Psoas muscle (tissue), 8 donors: ENCODE measurements at places on chromosomes 7 and 10. TPM values are rescaled to one million over a fixed set of nuclear protein-coding genes. Genes with fewer than 3 reads are reported as not detected.

DNA sequence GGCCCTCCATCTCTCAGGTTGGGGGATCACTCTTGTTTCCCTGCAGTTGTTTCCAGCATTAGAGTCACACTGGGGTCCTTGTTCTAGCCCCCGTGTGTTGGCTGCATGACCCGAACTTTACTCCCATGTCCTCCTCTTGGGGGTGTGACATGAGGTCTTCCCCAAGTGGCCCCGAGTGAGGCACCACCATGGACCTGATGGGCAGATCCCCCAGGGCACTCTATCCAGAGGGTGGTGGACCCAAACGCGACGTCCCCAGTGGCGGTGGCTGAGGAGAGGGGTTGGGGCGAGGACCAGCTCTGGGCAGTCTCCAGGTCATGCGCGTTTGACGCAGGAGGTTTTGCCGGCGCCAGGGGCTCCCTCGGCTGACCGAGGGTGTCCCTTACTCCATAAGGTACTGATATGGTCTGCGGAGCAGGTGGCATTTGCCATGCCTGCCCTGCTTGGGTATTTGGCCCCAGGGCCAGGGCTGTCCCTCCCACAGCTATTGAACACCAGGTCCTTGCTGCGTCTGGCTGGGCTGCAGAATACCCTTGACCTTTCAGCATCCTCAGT lies 131.9 kb downstream of the LHPP start:
- peak; percentile 6 for DNase-seq
- H3K4me3 ChIP-seq = no peak overlapping the region
- no peak overlapping the region for H3K27ac ChIP-seq
- H3K4me1 ChIP-seq = peaks cover 13% of the 10 kb centered on the region
- no peaks in the 10 kb centered on the region for H3K27me3 ChIP-seq

Gene ACSM6
- total RNA-seq = not detected

Gene PODXL
- total RNA-seq = 23.2 TPM

DNA sequence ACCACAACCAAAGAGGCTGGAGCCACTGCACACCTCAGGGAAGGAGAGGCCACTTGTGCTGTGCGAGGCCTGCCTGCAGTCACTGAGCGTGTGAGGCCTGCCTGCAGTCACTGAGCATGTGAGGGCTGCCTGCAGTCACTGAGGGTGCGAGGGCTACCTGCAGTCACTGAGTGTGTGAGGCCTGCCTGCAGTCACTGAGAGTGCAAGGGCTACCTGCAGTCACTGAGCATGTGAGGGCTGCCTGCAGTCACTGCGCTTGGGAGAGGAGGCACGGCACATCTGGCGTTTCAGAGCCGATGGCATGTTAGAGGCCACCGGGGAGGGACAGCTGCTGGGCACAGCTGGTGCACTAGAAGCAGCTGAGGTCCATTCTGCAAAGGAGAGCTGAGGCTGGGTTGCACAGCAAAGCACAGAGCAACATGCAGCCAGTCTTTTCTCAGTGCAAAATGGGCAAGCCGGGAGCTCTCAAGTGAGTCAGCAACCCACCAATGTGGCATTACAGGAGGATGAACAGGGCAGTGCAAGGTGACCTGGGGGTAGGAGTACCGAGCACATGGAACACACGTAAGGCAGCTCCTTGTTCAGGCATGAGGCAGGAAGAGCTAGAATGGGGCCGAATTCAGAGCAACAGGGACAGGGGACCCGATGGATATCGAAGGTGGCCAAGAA lies 540.1 kb downstream of the PTPRN2 start:
- no peaks in the 10 kb centered on the region for H3K36me3 ChIP-seq

DNA sequence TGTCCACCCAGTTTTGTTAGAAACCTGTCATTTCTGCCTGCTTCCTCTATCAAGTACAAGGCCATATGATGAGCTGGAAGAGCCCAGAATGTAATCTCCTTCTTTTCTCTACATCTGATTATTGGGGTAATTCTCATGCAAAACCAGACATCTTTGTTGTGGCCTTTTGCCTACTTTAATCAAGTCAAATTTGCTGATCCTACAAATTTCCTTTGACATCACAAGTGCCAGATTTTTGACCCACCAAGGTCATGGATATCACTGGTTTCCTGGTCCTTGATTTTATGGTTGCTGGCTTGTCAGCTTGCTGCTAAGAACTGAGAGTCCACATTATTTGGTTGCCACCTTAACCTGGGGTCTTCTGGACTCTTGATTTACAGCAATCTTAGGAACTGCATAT lies 336.1 kb downstream of the TFEC start:
- no peaks in the 10 kb centered on the region for H3K36me3 ChIP-seq
- no peak for DNase-seq
- H3K4me1 ChIP-seq = no peaks in the 10 kb centered on the region
- H3K4me3 ChIP-seq = no peak overlapping the region

GRCh38 chr7:158468700-158469296 lies 118.8 kb downstream of the PTPRN2 start:
- no peaks in the 10 kb centered on the region for H3K4me1 ChIP-seq
- H3K27ac ChIP-seq = no peak overlapping the region
- DNase-seq = no peak

Gene CLDN4
- not detected for total RNA-seq

Gene NRF1
- 11.2 TPM for total RNA-seq

GRCh38 chr10:79137300-79137756 lies 68.6 kb downstream of the ZMIZ1 start:
- H3K4me3 ChIP-seq = peak overlapping the region; percentile 7
- H3K4me1 ChIP-seq = peaks cover 75% of the 10 kb centered on the region
- H3K27ac ChIP-seq = peak overlapping the region; percentile 73
- DNase-seq = no peak
- H3K36me3 ChIP-seq = peaks cover 20% of the 10 kb centered on the region
- H3K27me3 ChIP-seq = no peaks in the 10 kb centered on the region
